Stimulated activated CD4-positive, alpha-beta T cell treated with anti-CD3 and anti-CD28 coated beads, Interleukin-1b, Interleukin-23, amount 100 ng/mL, for 48 hours (primary cell): ENCODE measurements at places on chromosomes 5 and 9.

- DNase-seq, result no peak
Measured at GRCh38 chr5:146068206-146068605, 37.2 kb downstream of the PLAC8L1 start.

- DNase-seq, result no peak
Measured at GRCh38 chr5:174501461-174502069, 222.8 kb upstream of the MSX2 start.

- DNase-seq, result no peak
Measured at GRCh38 chr5:12480487-12480886, 576.2 kb upstream of the CTNND2 start.

DNA sequence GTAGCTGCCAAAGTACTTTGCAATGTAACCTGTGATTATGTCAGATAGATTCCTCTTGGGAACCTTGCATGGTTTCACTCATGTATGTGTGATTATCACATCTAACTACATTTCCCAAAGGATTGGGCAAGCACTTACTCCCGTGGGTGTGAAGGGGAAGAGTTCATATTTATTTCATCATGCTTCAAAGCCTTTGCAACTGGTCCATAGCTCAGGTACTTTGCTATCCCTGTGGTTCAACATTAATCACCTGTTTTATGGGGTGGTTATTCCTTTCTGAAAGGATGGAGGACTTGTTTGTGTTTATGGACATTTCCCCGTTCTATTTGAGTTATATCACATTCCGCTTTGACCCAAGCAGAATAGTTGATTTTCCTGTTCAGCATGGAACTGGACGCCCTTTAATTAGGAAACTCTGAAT, 13.6 kb upstream of the ERMP1 start:
- no peak for DNase-seq

DNA sequence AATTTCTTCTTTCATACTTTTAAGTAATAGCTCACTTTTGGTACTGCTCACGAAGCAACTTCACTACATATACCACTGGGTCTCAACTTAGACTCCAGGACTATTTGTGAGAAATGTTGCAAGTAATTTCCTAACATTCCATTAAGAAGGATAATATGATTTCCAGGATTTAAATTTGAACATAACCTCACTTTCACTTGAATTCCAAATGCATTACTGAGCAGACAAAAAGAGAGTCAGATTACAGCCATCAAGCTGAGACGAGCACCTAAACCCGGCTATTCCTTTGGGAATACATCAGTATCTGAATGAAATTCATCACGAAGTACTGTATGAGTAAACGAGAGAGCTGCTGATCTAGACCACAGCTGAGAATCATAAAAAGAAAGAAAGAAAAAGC, 47.3 kb downstream of the LIFR start:
- no peak for DNase-seq

DNA sequence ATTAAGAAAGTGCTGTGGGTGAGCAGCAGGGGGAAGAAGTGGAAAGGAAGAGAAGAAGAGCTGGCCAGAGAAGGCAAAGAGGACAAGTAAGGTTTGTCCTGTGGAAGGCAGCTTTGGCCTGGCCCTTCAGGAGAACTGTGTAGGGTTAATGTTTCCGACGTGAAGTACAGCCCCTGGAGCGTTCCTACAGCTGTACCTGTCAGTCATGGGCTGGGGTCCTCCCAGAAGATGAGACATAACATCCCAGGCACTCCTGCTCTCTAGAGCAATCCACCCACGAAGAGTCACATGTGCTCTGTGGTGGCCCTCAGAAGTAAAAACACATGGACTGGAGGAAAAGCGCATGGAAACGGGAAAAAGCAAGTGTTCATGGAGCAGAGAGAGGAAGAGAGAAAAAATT, 237.4 kb downstream of the CAAP1 start:
- DNase-seq, result no peak

DNA sequence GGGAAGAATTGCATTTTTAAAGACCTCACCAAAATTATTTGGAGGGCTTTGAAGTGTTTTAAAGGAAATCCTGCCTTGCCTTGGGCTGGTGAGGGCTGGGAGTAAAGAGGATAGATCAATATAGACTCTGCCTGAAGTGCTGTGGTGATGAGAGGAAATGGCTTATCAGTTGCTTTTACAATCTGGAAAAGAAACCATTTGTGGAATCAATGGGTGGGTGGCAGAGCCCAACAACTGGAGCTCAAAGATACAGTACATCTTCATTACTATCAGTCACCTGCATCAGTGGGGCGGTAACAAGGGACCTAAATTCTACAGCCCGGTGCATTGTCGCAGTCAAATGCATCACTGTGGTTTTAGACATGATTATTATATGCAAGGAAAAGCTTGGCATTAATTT, 41.5 kb upstream of the HMHB1 start:
- DNase-seq, result no peak

DNA sequence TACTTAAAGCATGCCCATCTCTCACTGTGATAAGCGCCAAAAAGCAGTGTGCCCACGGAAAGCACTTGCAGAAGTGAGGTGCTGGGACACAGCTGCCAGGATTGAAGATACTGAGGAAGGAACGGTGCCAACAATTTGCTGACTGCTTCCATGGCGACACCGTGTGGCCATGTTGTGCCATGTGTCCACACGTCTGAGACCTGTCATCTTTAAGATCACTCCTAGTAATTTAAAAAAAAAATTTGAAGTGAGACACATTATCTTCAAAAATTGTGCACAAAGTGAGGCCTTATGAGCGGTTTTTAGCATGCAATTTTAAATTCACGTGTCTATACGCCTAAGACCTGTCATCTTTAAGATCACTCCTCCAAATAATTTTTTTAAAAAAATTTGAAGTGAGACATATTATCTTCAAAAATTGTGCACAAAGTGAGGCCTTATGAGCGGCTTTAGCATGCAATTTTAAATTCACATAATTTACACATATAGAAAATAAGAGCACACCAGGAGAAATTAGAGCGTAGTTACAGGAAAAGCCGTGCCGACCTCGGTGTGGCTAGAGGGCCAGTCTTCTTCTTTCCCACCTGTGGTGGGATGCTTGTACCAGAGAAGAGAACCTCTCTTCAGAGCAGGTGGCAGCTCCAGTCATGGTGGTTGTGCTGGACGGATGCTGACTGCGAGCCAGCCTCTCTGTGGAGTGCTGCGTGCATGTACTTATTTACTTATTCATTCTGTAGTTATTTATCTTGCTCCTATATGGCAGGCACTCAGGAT, 21.4 kb upstream of the FLT4 start:
- peak; percentile 51 for DNase-seq

DNA sequence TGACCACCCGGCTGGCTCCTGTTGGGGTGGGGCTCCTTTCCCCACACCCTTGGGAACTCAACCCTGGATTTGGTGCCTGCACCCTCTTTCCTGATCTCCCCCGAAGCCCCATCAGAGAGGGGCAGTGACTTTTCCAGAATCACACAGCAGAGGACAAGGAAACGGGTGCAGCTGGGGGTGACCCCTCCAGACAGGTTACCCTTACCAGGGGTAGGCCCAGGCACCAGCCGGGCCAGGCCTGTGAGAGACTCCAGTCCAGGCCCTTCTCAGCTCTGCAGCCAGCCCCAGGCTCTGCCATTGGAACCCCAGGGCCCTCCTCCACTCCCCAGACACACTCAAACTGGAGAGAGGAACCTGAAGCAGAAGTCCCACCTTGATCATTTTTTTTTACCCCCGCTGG, 19.0 kb upstream of the PHYHD1 start:
- no peak for DNase-seq
